Liver (tissue), 10 donors: ENCODE measurements at places on chromosomes 7 and 10.

GRCh38 chr10:133114251-133114650 is 26.5 kb downstream of the ADGRA1 start:
- no peak for DNase-seq
- H3K4me1 ChIP-seq = no peaks in the 10 kb centered on the region
- no peak overlapping the region for H3K27ac ChIP-seq
- no peaks in the 10 kb centered on the region for H3K27me3 ChIP-seq
- no peaks in the 10 kb centered on the region for H3K36me3 ChIP-seq
- no peak overlapping the region for H3K4me3 ChIP-seq

DNA sequence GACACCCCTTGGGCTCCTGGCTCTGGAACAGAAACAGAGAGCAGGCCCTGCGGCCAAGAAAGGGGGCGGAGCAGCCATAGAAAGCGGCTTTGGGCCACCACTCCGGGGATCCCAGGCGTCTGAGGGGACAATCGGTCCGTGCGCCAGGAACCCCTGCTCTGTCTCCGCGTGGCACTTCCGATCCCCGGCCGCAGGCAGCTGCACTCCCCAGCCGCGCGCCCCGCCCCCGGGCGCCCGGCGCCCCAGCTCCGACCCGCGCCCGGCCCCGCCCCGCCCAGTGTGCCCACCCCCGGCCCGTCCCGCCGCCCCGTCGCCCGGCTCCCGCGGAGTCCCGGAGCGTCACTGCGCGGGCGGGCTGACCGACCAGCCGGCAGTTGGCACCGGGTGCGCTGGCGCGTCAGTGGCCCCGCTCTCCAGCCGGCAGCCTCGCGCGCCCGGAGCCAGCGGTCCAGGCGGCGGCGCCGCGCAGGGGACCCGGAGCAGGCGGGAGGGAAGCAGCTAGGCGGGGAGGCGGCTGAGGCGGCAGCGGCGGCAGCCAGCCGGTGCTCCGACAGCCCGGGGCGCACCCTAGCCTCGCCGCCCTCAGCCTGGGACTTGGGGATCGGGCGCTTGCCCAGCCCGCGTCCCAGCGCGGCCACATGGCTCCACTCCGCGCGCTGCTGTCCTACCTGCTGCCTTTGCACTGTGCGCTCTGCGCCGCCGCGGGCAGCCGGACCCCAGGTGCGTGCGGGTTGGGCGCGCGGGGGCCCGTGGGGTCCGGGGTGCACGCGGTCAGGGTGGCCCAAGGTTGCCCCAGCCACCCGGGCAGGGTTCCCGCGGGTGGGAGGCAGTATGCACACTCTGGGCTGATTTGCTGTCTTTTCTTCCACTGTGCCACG is at the start of gene ADAMTS14:
ADAMTS14 (plus strand) TSS at position 342 of the 878 bp plus-strand sequence; CDS start at position 639, 297 bp downstream.
- H3K4me3 ChIP-seq = peak within 1 kb of the TSS; percentile 42
- H3K27me3 ChIP-seq = peaks cover 2% of the 10 kb centered on the region
- H3K36me3 ChIP-seq = no peaks in the 10 kb centered on the region
- peaks cover 11% of the 10 kb centered on the region for H3K4me1 ChIP-seq
- no peak within 1 kb of the TSS for H3K27ac ChIP-seq

- H3K27me3 ChIP-seq = no peaks in the 10 kb centered on the region
- no peak overlapping the region for H3K27ac ChIP-seq
- H3K4me1 ChIP-seq = no peaks in the 10 kb centered on the region
- H3K4me3 ChIP-seq = no peak overlapping the region
- DNase-seq = no peak
Observed at GRCh38 chr7:97752215-97752614, 20.3 kb downstream of the TAC1 start.

DNA sequence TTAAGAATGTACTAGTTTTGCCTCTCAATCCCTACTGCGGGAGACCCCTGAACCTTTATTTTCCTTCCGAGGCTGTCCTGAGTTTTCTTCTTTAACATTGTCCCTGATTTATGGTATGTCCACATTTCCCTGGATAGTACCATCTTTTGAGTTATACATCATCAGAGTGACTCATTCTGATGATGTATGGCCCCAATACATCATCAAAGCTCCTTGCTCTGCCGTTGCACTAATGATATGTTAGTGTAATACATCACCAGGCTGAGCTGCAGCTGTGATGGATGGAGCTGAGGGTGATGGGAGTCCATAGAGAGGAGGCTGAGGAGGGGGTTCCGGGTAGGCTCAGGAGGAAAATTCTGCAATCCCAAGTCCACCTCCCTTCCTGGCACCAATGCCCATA is 986.5 kb downstream of the KCNMA1 start:
- no peaks in the 10 kb centered on the region for H3K36me3 ChIP-seq
- no peak for DNase-seq
- H3K27ac ChIP-seq = no peak overlapping the region
- H3K27me3 ChIP-seq = peaks cover 4% of the 10 kb centered on the region

- no peaks in the 10 kb centered on the region for H3K36me3 ChIP-seq
- no peak overlapping the region for H3K4me3 ChIP-seq
- DNase-seq = no peak
- peaks cover 4% of the 10 kb centered on the region for H3K27me3 ChIP-seq
- H3K4me1 ChIP-seq = no peaks in the 10 kb centered on the region
Observed at GRCh38 chr7:43353902-43354301, 229.0 kb upstream of the STK17A start.

GRCh38 chr10:110286841-110287240 is 17.9 kb downstream of the SMNDC1 start:
- H3K36me3 ChIP-seq = peaks cover 34% of the 10 kb centered on the region
- no peaks in the 10 kb centered on the region for H3K27me3 ChIP-seq
- no peaks in the 10 kb centered on the region for H3K4me1 ChIP-seq
- no peak overlapping the region for H3K4me3 ChIP-seq

GRCh38 chr10:110811791-110812581 is 59.7 kb upstream of the PDCD4 start:
- no peak overlapping the region for H3K27ac ChIP-seq
- H3K27me3 ChIP-seq = no peaks in the 10 kb centered on the region
- H3K4me1 ChIP-seq = peaks cover 2% of the 10 kb centered on the region
- no peak overlapping the region for H3K4me3 ChIP-seq
- no peaks in the 10 kb centered on the region for H3K36me3 ChIP-seq

DNA sequence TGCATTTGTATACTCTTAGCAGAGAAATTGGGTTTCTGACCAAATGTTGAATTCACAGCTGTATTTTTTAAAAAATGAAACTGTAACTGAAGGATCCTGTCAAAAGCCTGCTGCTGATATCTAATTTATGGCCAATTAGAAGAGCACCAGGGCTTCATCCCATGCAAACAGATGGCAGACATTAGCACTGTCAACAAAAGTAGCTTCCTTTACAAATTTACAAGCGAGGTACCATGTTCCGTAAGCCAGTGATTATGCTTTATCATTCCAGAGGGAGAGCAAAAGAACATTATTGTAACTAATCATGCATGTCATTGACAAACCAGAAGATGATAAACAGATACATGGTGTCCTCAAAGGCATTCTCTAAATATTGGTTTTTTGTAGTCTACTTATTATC is 177.2 kb upstream of the DKK1 start:
- H3K36me3 ChIP-seq = no peaks in the 10 kb centered on the region
- no peak overlapping the region for H3K4me3 ChIP-seq
- no peak overlapping the region for H3K27ac ChIP-seq
- no peaks in the 10 kb centered on the region for H3K4me1 ChIP-seq
- H3K27me3 ChIP-seq = no peaks in the 10 kb centered on the region

GRCh38 chr7:8511855-8512254 is 78.4 kb downstream of the NXPH1 start:
- no peak overlapping the region for H3K27ac ChIP-seq
- H3K4me3 ChIP-seq = no peak overlapping the region
- H3K4me1 ChIP-seq = no peaks in the 10 kb centered on the region
- DNase-seq = no peak

- H3K27me3 ChIP-seq = no peaks in the 10 kb centered on the region
- no peak overlapping the region for H3K27ac ChIP-seq
- no peak overlapping the region for H3K4me3 ChIP-seq
- H3K4me1 ChIP-seq = no peaks in the 10 kb centered on the region
Observed at GRCh38 chr7:107387128-107387527, 82.7 kb upstream of the GPR22 start.

- H3K27me3 ChIP-seq = no peaks in the 10 kb centered on the region
- no peaks in the 10 kb centered on the region for H3K4me1 ChIP-seq
- no peaks in the 10 kb centered on the region for H3K36me3 ChIP-seq
- H3K27ac ChIP-seq = no peak overlapping the region
- H3K4me3 ChIP-seq = no peak overlapping the region
- no peak for DNase-seq
Observed at GRCh38 chr7:20374399-20374798, 43.7 kb downstream of the ITGB8 start.

- DNase-seq = no peak
- H3K27me3 ChIP-seq = no peaks in the 10 kb centered on the region
- no peaks in the 10 kb centered on the region for H3K36me3 ChIP-seq
Observed at GRCh38 chr7:121475806-121476205, 79.7 kb upstream of the FAM3C start.

- no peaks in the 10 kb centered on the region for H3K27me3 ChIP-seq
- H3K27ac ChIP-seq = no peak overlapping the region
- no peaks in the 10 kb centered on the region for H3K36me3 ChIP-seq
- DNase-seq = no peak
- H3K4me1 ChIP-seq = peaks cover 4% of the 10 kb centered on the region
Observed at GRCh38 chr7:98641646-98642500, 24.8 kb downstream of the NPTX2 start.

DNA sequence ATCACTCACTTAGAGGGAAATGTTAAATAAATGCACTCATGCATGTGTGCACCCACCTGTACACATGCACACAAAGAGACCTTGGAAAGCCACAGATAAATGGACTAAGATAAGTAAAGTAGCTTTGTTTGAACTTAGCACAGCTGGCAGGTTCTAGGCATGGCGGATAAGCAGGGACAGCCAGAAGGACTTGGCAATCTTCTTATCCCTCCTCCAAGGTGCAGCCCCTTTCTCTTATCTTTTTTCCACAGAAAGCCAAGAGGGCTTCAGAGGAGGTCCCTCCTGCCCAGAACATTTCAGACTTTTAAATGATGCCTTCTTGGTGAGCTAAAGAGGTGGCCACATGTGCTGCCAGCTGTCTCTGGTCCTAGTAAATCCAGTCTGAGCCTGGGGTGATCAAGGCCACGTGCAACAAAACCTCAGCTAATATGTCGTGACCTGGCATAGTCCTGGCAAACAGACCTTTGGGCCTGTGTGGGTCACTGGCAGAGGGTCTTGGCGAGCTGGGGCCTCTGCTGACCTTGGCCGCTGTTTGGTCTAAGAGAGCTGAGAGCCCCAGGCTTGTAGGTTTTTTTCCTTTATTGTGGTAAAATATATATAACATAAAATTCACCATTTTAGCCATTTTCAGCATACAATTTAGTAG is 43.2 kb upstream of the SLC35B4 start:
- H3K27me3 ChIP-seq = no peaks in the 10 kb centered on the region
- no peaks in the 10 kb centered on the region for H3K36me3 ChIP-seq
- peaks cover 10% of the 10 kb centered on the region for H3K4me1 ChIP-seq
- peak overlapping the region; percentile 33 for H3K27ac ChIP-seq
- no peak for DNase-seq
- no peak overlapping the region for H3K4me3 ChIP-seq

- no peaks in the 10 kb centered on the region for H3K27me3 ChIP-seq
- DNase-seq = no peak
- H3K4me1 ChIP-seq = no peaks in the 10 kb centered on the region
- H3K36me3 ChIP-seq = no peaks in the 10 kb centered on the region
- H3K4me3 ChIP-seq = no peak overlapping the region
Observed at GRCh38 chr10:4385231-4385870, 440.7 kb upstream of the AKR1E2 start.

DNA sequence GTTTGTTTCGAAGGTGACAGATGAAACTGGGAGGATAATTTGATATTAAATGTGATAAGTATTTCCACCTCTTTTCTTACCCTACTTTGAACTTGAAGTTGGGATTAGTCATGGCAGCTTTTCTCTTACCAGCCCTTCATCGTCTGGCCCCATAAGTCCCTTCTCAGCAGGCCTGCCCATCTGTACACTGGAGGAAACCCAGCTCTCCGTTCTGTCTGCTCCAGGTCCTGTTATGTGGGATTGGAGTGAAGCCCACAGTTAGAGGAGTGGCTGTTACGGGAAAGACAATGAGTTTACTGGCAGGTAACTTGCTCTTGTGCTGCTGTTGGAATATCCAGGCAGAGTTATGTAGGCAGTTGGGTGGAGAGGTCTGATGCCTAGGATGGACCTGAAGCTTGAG is 127.3 kb downstream of the CAMK1D start:
- H3K4me1 ChIP-seq = peaks cover 12% of the 10 kb centered on the region
- DNase-seq = no peak
- no peaks in the 10 kb centered on the region for H3K36me3 ChIP-seq
- no peaks in the 10 kb centered on the region for H3K27me3 ChIP-seq
- no peak overlapping the region for H3K27ac ChIP-seq

DNA sequence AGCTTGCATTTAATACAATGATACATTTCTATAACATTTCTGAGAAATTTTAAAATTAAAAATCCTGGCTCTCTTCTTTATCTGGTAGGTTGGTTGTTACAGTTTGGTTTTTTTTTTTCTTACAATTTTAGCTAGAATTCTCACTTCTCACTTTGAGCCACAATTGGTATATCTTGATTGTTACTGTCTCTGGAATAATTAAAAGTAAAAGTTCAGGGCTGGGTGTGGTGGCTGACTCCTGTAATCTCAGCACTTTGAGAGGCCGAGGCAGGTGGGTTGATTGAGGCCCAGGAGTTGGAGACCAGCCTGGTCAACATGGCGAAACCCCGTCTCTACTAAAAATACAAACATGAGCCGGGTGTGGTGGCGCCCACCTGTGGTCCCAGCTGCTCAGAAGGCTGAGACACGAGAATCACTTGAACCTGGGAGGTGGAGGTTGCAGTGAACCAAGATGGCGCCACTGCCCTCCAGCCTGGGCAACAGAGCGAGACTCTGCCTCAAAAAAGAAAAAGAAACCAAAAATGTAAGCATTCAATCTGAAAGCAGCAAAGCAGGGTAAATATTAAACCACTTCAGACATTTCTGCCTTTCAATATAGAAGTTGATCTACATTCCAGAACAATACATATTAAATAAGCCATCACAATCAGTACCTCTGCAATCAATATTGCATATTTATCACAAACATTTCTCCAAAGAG is 88.6 kb upstream of the PFKP start:
- H3K27ac ChIP-seq = no peak overlapping the region
- H3K27me3 ChIP-seq = no peaks in the 10 kb centered on the region
- H3K4me1 ChIP-seq = no peaks in the 10 kb centered on the region
- no peak overlapping the region for H3K4me3 ChIP-seq
- no peaks in the 10 kb centered on the region for H3K36me3 ChIP-seq

DNA sequence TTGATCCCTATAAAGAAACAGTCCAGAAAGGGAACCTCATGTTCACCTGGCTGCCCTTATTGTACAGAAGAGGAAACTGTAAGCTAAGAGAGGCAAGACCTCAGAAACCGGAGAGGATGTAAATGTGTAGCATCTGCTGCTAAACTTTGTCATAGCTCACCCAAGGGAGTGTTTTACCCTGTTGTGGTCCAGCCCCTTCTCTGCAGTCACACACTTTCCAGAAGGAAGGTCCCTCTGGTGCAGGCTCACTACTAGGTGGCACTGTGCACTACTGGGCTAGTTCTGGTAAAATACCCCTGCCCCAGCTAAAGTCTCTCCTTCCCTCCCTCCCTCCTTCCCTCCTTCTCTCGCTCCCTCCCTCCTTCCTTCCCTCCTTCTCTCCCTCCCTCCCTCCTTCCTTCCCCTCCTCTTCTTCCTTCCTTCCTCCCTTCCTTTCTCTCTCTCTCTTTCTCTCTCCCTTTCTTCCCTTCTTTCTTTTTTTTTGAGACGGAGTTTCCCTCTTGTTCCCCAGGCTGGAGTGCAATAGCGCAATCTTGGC is 42.5 kb upstream of the LCOR start:
- H3K36me3 ChIP-seq = no peaks in the 10 kb centered on the region
- DNase-seq = no peak
- H3K27ac ChIP-seq = no peak overlapping the region
- H3K4me3 ChIP-seq = no peak overlapping the region
